ENCODE measurements at places on chromosomes 4 and X.

- DNase-seq = no peak
These were observed 211.4 kb downstream of the LDB2 start for GRCh38 chr4:16687011-16687410.

- no peak for DNase-seq
These were observed 35.6 kb downstream of the FRMPD3 start for GRCh38 chrX:107485013-107485412.

GRCh38 chrX:103823591-103823990 lies 8.5 kb downstream of the RAB9B start:
- DNase-seq = no peak

DNA sequence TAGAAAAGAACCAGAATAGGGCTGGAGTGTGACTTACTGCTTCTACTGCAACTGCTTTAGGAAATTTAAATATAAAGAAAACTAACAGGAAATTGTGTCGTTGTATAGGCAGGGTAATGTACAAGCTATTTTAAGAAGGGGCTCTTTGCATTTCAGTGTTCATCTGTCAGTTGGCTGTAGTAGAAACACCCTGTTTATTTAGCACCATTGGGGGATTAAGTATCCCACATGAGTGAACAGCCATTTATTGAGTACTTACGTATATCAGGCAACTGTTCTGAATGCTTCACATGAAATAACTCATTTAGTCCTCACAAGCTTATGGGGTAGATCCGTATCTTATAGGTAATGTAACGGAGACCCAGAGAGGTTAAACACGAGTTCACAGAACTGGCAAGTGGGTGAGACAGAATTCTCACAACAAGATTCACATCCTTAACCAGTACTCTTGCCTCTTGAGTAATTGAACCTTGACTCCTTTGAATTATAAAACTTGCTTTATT lies 23.9 kb downstream of the STIM2 start:
- DNase-seq = peak; percentile 65

GRCh38 chr4:103410386-103410785 lies 212.2 kb upstream of the CENPE start:
- DNase-seq = no peak

- no peak for DNase-seq
These were observed 11.7 kb upstream of the STATH start for GRCh38 chr4:69984030-69984443.

GRCh38 chr4:56653461-56654237 lies 27.4 kb downstream of the HOPX start:
- peak; percentile 2 for DNase-seq

DNA sequence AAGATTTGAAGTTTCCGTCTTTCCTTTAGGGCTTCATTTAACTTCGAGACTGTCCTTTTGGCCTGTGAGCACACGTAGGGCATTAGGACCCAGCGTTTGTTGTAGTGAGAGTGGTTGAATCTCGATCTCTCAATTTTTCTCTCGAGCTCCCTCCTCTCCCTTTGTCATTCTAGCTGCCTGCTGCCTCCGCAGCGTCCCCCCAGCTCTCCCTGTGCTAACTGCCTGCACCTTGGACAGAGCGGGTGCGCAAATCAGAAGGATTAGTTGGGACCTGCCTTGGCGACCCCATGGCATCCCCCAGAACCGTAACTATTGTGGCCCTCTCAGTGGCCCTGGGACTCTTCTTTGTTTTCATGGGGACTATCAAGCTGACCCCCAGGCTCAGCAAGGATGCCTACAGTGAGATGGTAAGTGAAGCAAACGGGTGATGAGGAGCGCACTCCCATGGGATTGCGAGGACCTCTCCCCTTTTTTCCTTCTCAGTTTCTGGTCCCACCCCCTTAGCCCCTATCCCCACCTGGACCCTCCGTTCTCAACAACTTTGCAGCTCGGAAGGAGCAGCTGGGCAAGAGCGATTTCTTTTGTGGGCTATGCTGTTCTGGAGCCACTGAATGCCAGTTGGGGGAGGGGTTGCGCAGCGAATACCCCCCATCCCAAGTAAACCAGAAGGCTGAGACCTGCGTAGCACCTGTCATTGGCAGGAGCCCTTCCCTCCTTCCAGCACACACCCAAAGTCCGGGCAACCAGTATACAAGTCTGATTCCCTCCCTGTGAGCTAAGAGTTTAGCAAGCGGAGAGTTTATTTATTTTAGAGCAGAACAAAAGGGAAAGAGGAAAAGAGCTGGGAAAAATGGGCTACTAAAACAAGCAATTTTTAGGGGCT lies at the start of gene TMEM35A:
TSS of gene TMEM35A (plus strand) at position 164 of the 883 bp plus-strand sequence. CDS start at position 288, 124 bp downstream.
- no peak for DNase-seq

DNA sequence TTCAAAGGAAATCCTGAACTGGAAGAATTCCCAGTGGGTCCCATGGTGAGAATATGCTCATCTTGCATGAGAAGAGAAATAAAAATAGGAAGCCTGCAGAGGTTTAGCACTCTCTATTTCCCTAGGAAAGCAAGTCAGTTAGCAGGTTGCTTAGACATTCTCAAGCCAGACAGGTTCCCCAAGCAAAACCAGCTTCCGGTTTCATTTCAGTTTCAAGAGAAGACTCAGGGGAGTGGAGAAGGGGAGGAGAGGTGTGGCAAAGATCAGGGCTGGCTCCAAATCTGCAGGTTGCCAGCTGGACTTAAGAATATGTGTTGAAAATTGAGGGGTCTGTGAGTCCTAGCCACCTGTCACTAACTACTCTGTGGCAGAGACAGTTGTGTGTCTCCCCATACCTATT lies 107.5 kb downstream of the CLNK start:
- no peak for DNase-seq

DNA sequence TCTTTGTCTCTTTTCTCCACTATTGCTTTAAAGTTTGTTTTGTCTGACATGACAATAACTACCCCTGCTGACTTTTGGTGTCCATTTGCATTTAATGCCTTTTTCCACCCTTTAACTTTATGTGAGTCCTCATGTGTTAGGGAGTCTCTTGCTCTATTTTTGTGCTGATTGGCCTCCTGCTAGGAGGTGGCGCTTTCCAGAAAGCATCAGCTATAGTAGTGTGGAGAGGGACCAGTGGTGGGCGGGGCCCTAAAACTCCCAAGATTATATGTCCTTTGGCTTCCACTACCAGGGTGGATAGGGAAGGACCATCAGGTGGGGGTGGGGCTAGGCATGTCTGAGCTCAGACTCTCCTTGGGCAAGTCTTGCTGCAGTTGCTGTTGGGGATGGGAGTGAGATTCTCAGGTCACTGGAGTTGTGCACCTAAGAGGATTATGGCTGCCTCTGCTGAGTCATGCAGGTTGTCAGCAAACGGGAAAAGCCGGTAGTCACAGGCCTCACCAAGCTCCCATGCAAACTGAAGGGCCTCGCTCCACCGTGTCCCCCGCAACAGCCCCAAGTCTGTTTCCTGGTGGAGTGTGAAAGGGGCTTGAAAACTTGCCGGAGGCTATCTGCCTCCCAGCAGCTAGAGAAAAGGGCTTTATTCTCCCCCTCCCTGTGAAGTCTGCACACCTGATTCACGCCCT lies 156.3 kb downstream of the CPEB2 start:
- DNase-seq = no peak

DNA sequence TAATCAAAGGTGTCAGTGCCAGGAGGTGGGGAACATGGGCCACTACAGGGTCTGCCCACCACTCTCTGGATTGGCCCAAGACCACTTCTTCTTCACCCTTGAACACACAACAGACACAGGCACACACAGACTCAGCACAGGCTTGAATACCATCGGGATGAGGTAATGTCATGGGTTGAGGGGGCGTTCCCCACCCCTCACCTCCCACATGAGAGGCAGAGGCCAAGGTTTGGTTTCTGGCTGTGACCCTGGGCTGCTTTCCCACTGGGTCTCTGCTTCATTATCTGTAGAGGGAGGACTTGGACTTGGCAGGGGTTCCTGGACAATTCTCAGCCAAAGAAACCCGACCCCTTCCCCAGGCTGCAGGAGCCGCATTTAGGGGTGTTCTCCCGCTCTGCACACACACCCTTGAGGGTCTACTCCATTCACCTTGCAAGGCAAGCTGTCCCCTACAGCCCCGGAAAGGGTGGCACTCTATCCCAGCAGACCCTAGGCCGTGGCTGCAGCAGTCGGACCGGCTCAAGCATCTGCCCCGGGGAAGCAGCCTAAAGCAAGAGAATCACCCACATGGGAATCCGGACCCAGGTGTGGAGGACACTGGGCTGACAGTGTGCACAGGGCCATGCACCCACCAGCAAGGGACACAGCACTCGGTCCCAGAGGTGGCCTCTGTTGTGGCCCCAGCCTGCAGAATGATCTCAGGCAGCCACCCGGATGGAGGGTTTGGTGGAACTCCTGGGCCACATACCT lies 62.4 kb downstream of the TRMT44 start:
- DNase-seq = no peak

All from CD8-positive, alpha-beta memory T cell (primary cell).